Stimulated activated CD8-positive, alpha-beta memory T cell treated with anti-CD3 and anti-CD28 coated beads, Interleukin-15, amount 100 ng/mL, for 48 hours (primary cell): ENCODE measurements at places on chromosomes 7 and 10.

DNA sequence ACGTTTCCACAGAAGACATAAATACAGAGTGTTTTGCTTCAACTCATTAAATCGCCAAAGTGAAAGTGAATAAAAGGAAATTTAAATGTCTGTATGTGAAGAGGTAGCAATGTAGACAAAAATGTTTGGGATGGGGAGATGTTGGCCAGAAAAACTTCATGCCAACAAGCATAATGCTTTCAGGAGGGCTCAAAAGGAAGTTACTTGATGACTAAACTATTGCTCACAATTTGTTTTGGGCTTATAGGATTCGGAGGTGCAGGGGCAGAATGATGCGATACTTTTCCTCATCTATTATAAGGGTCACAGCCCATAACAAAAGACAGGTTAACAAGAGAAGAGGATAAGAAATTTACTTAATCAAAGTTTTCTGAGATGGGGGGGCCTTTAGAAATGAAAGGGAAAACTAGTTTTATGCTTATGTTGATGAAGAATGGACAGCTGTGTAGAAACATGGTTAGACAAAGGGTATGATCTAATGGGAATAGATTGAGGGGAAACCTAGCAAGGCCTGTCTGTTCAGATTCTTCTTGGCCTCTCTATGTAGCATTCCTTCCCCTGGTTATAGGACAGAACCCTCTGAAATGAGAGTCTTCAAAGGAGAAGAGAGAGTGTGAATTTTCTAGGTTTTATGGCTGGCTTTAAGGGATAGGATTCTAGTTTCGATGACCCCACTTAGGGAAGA lies 898.6 kb downstream of the LRMDA start:
- DNase-seq: no peak

- no peak for DNase-seq
These were observed 55.2 kb upstream of the RAB18 start for GRCh38 chr10:27448921-27449320.

DNA sequence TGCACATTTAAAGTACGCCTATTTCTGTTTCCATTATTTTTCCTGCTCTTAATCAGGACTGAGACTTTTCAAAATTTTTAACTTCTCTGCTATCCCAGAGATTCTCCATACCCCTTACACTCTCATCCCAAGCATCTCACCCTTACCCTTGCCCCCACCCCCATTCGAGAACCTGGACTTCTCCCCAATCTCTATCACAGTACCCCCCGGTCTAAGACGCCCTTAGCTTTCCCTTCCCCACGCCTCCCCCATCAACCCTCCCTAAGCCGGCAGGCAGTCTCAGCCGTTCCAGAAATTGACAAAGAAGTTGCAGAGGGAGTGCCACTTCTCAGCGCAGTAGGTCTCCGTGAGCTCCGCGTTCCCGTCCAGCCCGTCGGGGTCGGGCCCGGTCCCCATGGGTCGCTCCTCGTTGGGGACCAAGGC lies 1.4 kb downstream of the FGFBP3 start:
- no peak for DNase-seq

DNA sequence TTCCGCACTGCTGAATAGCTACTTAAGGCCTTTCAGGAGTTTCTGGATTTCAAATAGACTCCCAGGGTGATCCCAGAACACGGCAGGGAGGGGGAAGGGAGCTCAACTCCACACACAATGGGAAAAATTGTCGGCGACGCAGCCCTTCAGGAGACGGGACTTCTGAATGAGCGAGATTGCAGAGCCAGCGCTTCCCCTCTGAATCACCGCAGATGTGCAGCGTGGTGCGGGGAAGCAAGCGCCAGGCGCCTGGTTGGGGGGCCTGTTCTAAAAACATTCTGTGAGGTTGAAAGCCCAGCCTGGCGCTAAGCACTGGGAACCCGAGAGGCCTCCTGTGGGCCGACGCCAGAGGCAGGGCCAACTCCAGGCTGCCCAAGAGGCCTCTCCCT lies 163.3 kb downstream of the MAD1L1 start:
- no peak for DNase-seq

DNA sequence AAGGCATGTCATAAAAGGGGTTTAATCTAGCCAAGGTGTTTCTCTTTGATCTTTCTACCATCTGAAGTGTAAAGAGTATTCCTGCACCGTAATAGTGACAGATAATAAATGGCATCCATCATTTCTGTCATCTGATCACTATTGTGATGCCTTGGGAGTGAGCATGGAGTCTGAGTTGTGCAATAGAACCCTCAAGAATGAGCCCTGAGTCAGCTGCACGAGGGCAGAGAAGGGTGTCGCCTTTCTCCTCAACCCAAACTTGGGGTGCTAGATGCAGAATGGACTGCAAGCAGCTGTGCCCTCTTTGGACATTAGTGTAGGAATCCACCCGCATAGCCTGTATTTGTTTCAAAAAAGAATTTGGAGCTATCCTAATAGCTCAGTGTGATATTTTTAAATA lies 115.2 kb downstream of the ZNF37A start:
- no peak for DNase-seq

- peak; percentile 17 for DNase-seq
These were observed 16.6 kb downstream of the GNAI1 start for GRCh38 chr7:80151274-80151665.

DNA sequence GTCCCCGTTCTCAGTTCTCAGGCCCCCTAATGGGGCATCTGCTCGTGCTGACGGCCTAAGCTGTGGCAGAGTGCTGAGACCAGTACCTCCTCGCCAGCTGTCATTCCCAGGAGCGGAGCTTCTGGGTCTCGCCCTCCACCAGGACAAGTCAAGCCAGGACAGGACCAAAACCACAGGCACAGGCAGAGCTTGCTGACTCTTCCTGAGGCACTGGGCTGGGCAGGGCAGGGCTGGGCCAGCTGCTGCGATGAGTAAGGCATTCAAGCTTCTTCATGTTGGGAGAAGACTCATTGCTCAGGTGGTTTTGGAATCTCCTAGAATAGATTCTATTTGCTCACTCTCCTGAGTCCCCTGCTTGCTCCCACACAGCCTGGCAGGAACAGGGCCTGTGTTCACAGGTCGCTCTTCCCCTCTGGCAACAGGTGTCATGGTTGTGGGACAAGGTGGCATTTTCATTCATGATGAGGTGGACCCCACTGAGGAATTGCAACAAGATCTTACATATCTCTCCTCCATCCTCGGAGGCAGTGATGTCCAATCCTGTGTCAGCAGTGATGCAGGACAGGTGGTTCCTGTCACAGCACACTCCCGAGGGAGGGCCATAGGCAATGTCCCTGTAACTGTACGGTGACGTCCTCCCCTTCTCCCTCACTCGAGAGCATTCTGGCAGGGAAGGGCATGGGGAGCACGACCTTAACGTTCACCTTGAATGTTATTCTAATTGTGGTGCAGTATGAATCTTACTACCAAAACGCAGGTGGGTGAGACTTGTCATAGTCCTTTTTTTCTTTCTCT lies 17.0 kb upstream of the SH3PXD2A start:
- DNase-seq: no peak

DNA sequence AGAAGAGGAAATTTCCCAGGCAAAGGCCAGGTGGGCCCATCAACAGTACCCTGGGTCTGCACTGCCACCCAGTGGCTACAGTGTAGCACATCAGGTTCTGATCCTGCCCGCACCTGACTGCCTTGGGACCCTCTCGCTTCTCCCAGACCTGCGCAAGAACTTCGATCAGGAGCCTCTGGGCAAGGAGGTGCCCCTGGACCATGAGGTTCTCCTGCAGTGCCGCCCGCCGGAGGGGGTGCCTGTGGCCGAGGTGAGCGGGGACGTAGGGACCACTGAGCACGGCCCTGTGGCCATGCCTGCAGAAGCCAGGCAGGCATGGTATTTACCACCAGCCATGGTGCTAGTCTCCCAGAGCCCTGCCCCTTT lies 33.9 kb upstream of the SLC29A3 start:
- DNase-seq: peak; percentile 9

GRCh38 chr10:16314259-16314658 lies 122.6 kb upstream of the PTER start:
- DNase-seq: no peak

- no peak for DNase-seq
These were observed 65.5 kb downstream of the C10orf143 start for GRCh38 chr10:130045091-130045652.

- no peak for DNase-seq
These were observed 591.9 kb upstream of the MGMT start for GRCh38 chr10:128875030-128875744.

DNA sequence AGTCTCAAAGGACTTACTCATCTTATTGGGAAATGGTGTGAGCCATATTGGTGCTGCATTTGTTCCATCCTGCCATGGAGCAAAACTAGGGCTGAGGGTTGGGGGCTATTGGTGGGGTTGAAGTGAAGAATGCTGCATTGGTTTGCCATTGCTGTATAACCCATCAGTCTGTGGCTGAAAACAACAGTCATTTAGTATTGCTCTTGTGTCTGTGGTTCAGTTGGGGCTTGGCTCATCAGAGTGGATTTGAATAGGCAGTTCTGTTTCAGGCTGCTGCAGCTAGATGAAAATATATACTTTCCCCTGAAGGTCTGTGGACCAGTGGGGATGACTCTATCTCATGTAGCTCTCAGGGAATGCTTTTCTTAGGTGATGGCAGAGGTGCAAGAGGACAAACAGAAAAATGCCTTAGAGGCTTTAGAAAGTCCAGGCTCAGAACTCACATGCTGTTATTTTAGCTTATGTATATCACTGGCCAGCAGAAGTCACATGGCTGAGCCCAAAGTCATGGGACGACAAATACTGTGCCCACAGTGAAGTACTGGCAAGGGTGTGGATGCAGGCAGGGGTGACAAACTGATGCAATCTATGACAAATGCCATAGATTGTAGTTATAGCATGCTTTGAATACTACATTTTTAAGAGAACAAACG lies 15.2 kb upstream of the EXOC6 start:
- no peak for DNase-seq

- DNase-seq: no peak
These were observed 465 bp upstream of the NPY start for GRCh38 chr7:24283554-24283896.

DNA sequence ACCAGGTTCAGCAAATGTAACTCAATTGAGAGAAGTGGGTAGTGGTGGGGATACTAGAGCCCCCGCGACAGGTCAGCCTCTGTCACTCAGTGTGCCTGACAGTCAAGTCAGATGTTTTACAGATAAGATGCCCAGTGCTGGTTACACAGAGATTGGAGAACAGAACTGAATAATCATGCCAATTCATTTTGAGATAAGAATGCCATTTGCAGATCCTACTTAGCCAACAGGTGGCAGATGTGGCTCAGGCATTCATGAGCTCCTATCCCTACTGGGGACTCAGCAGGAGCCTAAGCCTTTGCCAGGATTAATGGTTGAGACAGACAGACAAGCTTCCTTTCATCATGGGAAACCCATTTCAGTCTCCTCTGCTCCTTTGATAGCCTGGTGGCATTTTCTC lies 137.8 kb downstream of the MAPK8 start:
- DNase-seq: no peak

GRCh38 chr7:118648002-118648401 lies 423.5 kb downstream of the ANKRD7 start:
- DNase-seq: no peak

GRCh38 chr10:17644485-17644943 lies 563 bp downstream of the STAM start:
- no peak for DNase-seq

DNA sequence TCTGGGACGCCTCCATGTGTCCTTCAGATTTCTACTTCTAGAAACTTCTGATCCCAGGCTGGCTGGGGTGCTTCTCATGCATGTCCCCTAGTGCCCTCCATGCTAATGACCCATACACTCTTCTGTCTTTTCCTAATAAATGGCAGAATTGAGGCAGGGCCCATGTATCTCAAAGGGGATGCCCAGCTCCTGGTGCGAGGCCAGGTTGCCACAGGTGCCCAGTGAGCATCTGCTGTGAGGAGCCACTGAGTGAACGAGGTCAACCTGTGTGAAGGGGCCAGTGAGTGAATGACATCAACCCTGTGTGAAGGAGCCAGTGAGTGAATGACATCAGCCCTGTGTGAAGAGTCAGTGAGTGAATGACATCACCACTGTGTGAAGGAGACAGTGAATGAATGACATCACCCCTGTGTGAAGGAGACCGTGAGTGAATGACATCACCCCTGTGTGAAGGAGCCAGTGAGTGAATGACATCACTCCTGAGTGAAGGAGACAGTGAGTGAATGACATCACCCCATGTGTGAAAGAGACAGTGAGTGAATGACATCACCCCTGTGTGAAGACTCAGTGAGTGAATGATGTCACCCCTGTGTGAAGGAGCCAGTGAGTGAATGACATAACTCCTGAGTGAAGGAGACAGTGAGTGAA lies 478.9 kb downstream of the PTPRN2 start:
- no peak for DNase-seq

- DNase-seq: no peak
These were observed 17.8 kb downstream of the HNRNPA2B1 start for GRCh38 chr7:26182706-26183105.

- no peak for DNase-seq
These were observed 547.8 kb upstream of the IGFBP3 start for GRCh38 chr7:46468753-46469356.
